ENCODE measurements at places on chromosomes 7 and 10. TPM values are rescaled to one million over a fixed set of nuclear protein-coding genes. Genes with fewer than 3 reads are reported as not detected.

DNA sequence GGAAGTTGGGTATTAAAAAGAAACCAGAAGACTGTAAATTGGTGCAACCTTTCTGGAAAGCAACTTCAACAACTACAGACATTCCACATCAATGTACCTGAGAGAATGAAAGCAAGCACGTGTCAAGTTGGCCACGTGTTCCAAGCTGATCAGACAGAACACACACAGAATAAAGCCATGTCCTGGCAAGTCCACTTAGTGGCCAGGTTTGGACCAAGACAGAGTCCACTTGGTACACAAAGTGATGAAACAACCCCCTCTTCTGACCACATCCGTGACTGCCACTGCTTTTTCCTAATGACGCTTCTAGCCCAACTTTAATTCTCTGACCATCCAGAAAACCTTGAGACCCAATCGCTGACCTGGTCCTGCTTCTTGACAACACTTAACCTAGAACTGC, 109.4 kb downstream of the ABLIM1 start:
- H3K27ac ChIP-seq, result no peak overlapping the region
- no peak overlapping the region for H3K4me3 ChIP-seq
- peaks cover 41% of the 10 kb centered on the region for H3K4me1 ChIP-seq
- DNase-seq, result no peak
- H3K36me3 ChIP-seq, result no peaks in the 10 kb centered on the region

- no peaks in the 10 kb centered on the region for H3K36me3 ChIP-seq
- peaks cover 3% of the 10 kb centered on the region for H3K27me3 ChIP-seq
- no peak overlapping the region for H3K4me3 ChIP-seq
Observed at GRCh38 chr10:48973065-48973464, 33.4 kb upstream of the LRRC18 start.

Gene TFR2
- 11.1 TPM for total RNA-seq

- no peak for DNase-seq
- H3K27me3 ChIP-seq, result no peaks in the 10 kb centered on the region
- H3K4me1 ChIP-seq, result no peaks in the 10 kb centered on the region
- no peak overlapping the region for H3K4me3 ChIP-seq
Observed at GRCh38 chr7:74403521-74404387, 50.0 kb upstream of the GTF2IRD1 start.

Gene ANLN
- total RNA-seq, result 98.8 TPM

DNA sequence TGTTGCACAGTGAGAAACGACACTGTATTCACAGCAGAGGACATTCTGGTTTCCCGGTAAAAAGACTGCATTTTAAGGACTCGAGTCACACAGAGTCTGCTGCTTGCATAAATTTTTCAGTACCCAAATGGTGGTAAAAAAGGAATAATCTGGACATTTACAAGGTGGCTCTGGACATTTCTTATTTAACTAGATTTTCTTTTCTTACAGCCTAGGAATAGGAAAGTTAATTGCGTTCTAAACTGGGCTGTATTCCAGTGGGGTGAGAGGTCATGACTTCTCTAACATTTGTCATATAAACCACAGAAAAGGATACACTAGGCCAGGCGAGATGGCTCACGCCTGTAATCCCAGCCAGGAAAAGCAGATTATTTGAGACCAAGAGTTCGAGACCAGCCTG, 237.5 kb upstream of the KLF6 start:
- H3K36me3 ChIP-seq, result peaks cover 8% of the 10 kb centered on the region
- H3K4me3 ChIP-seq, result no peak overlapping the region
- no peaks in the 10 kb centered on the region for H3K27me3 ChIP-seq
- no peak overlapping the region for H3K27ac ChIP-seq
- DNase-seq, result no peak

Data from activated CD8-positive, alpha-beta memory T cell treated with anti-CD3 and anti-CD28 coated beads, Interleukin-2, amount 10 ng/mL, durations not matched to agents 7 days and 5 days (primary cell).